ENCODE measurements at places on chromosomes 2 and 18.

DNA sequence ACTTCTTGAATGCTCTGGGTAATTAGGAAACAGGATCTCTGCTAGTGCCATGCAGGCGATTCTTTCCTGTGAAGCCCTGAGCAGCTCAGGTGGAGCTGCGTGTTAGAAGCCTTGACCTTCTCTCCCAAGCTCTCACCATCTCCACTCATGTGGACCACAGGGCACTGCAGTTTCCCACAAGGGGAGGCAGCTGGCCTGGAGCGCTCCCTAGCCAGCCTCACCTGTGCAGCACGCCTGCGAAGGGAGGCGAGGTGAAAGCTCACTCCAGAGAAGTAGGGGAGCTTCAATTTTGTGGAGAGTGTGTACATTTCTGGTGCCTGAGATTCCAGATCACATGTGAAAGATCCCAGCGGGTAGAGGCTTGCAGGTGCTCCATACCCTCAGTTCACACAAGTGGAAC lies 11.1 kb upstream of the HES6 start:
- no peak for DNase-seq

- no peak for DNase-seq
These were observed 118.0 kb upstream of the HS6ST1 start for GRCh38 chr2:128436479-128437203.

- DNase-seq, result no peak
These were observed 25.5 kb downstream of the SLC4A5 start for GRCh38 chr2:74317701-74318100.

DNA sequence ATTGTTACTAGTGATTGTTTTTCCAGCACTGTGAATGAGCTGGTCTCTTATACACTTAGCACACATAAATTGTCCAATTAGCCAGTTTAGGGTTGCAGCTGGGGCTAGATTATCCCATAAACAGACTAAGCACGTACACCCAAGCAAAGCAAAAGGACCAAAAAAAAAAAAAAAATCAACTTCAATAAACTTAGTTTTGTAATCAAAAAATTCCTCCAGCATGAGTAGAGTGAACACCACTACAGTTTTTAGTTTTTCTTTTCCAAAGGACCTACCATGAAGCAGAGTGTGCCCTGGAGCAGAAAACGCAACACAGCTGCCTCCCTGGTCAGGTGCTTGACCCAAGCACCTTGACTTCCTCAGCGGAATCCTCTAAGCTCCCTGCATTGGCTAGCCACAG lies 249.4 kb upstream of the SLC14A2 start:
- DNase-seq, result no peak

- no peak for DNase-seq
These were observed 348.8 kb downstream of the METTL4 start for GRCh38 chr18:2222270-2223185.

GRCh38 chr2:3023531-3023930 lies 354.1 kb downstream of the EIPR1 start:
- no peak for DNase-seq

- DNase-seq, result no peak
These were observed at the start of gene CXCR2 for GRCh38 chr2:218125626-218126080. Gene CXCR2 (plus strand): TSS chr2:218126028. CDS start chr2:218134802, 8,774 bp downstream.

DNA sequence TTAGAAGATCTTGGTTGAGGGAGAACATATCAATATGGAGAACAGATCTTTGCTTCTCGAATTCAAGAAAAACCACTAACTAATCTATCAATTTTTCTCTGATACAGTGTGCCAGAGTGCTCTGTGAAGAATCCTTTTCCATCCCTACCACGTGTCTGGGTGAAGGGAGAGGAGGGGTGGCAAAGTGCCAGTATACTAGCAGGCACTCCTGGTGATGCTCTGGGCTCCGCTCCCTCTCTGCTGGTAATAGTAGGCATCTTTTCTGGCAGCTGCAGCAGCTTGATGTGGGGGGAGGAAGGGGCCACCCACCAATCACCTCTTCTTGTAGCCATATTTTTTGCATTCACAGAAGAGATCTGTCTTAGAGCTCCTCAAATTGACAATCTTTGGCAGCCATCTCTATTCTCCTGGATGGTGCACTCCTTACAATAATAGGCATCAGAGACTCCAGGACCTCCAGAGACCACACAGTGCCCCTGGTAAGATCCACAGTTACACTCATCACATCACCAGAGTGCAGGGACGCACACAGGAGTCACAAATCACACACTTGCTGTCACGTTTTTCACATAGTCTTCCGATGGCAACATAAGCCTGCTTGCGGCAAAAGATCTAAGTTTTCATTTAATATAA lies 15.7 kb downstream of the STK39 start:
- no peak for DNase-seq

DNA sequence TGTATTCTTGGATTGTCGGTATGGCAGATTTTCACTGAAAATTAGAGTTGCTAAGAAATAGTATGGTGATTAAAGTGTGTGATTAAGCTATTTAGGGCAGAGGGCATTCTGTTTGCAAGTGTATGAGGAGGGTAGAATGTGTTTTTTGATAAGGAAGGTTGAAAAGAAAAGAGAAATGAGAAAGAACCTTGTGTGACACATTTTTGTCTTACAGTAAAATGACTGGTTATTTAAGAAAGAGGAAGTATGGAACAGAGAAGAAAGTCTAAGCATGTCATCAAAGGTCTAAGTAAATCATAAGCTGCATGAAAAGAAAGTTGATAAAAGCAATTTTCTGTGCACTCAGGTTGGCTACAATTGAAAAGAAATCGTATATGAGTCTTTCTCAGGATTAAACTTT lies 5.2 kb upstream of the RSAD2 start:
- no peak for DNase-seq

GRCh38 chr18:35114305-35114704 lies 73.1 kb downstream of the MAPRE2 start:
- no peak for DNase-seq

Measured in AG04449 (cell line).